ENCODE measurements at places on chromosomes 7 and 10.

DNA sequence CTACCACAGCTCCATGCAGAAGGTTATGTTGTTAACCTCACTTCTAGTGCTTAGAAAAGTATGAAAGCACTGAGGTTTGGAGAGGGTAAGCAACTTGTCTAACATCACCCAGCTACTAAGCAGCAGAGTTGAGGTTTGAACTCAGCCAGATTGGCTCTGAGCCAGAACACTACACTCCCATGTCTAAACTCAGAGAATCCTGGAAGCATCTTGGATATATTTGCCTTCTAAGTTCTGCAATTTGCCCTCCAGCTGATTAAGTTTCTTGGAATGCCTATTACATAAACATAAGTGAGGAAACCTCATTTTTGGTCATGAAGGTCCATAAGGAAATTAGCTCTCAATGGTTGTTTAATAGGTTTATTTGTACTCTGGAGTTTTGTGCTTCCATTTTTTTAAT lies 78.1 kb upstream of the PHYHIPL start:
- DNase-seq = no peak

GRCh38 chr7:33766405-33766804 lies 138.9 kb upstream of the BMPER start:
- DNase-seq = no peak

DNA sequence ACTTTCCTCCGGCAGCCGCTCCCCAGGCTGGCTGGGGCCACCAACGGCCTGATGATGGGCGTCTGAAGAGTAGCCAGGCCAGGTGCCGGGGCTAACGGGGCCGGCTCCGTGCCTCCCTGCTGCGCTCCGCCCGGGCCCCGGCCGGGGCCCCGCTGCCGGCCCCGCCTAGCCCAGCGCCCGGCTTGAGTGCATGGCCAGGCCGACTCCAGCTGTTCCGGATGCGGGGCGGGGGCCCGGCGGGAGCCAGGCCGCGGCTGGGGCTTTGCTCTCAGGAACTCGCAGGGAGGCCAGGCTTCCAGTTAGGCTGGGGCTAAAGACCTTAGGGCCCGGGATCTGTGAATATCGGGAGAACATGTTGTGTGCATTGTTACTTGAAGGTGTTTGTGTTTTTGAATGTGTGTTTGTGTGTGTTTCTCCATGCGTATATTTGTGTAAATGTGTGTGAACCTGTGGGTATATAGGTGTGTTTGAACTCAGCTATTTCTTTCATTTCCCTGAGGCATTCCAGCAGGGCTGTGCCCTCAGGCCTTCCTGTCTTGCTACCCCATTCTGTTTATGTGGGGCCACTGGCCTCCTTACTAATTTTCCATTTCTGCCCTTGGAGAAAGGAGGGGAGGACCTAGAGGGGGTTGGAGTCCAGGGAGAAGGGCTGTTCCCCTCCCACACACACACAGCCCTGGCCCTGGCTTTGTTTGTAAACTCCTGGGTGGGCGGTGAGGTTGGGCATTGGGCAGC lies 1.1 kb upstream of the LBX1 start:
- DNase-seq = no peak

- DNase-seq = no peak
These were observed 5.7 kb upstream of the GRB10 start for GRCh38 chr7:50788382-50788781.

DNA sequence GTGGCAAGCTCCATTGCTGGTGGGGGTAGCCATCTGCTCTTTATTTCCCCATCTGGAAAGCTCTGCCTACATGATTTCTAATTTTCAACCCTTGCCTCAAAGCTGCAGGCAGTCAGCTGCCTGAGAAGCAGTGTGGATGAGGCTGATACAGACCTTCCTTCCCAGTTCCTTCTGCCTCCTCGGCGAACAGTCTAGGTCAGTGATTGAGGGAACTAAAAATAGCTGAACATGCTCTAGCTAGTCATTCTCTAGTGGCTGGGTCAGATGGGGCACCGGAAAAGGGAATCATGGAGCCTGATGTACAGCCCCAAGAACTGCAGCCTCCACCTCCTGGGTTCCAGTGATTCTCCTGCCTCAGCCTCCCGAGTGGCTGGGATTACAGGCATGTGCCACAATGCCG lies 48.7 kb downstream of the NAMPT start:
- DNase-seq = peak; percentile 51

GRCh38 chr7:4745265-4745919 lies 30.0 kb upstream of the AP5Z1 start:
- no peak for DNase-seq

- DNase-seq = no peak
These were observed 23.0 kb upstream of the TEX47 start for GRCh38 chr7:88818552-88818951.

DNA sequence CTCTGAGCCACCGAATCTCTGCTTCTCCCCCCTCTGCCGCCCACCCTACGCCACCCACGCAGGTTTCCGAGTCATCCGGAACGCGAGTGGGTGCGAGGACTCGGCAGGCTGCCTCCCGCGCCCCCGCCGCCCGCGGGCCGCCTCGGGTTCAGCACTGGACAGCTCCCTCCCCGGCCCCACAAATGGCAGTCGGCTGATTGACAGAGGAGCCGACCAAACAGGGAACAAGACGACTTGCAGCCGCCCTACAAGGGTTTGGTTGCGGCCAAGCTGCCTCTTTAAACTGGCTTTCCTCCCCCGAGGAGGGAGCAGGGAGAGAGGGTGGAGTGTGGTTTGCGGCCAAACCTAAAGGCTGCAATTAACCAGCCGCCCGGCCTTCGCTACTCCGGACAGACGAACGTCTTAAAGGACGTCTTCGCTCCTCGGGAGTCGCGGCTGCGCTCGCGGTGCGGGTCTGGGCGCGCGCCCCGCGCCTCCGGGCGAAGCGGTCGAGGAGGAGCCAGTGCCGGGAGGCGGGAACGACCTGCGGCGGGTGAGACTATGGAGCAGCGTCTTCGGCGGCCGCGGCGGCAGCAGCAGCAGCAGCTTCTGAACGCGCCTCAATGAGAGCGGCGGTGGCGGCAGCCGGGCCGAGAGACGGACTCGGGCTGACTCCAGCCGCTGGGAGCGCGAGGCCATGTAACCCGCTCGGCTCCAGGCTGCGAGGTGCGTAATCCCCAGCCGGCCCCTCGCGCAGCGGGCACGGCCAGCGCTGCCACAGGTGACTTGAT lies at the start of gene GPR158:
Gene GPR158 (plus strand): TSS at position 541 of the 770 bp plus-strand sequence. CDS start 420 bp downstream, outside the sequence.
- peak; percentile 51 for DNase-seq

- no peak for DNase-seq
These were observed 478.1 kb downstream of the PTPRN2 start for GRCh38 chr7:158109364-158110033.

DNA sequence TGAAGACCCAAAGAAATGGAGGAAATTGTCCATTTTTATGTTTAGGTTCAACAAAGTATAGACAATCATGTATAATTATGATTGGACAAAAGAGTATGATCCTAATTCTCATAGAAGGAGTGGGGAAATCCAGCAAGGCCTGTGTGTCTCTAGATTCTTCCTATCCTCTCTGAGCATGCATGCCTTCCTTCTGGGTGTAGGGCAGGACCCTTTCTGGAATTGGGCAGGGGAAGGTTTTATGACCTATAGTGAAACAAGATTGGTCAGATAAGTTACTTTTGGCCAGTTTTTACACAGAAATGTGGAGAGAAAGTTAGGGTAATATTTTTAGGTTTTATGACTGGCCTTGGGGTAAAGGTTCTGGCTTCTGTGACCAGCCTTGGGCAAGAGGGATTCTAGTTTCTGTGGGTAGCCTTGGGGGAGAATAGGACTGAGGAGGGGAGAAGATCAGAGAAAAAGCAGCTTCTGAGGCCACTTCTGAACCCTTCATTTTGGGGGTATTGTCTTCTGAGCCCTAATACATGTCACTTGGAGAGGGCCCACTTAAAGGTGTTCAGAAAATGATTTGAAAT lies 289.4 kb downstream of the EXOC4 start:
- no peak for DNase-seq

- peak; percentile 87 for DNase-seq
These were observed 1.3 kb downstream of the HHEX start for GRCh38 chr10:92690915-92691590.

DNA sequence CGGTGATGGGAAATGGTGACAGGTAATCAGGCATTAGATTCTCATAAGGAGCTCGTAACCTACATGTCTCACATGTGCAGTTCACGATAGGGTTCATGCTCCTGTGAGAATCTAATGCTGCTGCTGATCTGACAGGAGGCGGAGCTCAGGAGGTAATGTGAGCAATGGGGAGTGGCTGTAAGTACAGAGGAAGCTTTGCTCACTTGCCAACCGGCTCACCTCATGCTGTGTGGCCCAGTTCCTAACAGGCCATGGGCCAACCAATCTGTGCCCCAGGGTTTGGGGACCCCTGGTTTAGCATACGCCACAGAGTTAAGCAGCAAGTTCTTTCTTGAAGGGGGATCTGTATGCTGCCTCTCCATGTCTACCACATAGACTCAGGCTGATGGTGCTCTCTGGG lies 133.1 kb downstream of the IQUB start:
- DNase-seq = no peak
